Activated CD4-positive, alpha-beta T cell treated with anti-CD3 and anti-CD28 coated beads for 4 hours (primary cell): ENCODE measurements at places on chromosomes 16 and 17.

DNA sequence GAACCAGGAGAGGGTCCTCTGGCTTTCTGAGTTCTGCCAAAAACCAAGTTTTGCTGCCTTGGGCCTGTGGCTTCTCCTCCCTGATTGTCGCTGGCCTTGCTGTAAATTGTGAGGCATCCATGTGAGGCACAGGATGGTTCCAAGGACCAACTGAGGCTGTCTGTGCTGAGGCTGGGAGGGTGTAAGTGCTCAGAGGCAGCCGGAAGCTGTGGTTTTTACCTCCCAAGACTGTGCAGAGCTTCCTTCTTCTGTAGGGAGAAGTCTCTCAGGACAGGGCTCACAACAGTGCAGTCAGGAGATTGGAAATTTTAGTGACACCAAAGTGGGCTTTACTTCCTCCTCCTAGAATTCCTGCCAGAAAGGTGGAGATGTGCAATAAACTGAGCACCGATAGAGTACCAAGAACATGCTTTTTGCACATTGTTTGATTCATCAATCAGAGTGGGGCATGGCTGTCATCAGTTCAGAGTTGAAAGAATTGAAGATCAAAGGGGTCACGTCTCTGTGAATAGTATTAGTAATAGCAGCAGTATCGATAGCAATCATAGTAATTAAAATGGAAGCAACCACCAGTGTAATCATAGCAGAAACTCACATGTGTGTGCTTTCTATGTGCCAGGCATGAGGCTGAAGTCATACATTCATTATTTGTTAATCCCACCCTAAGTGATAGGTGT lies 467.1 kb downstream of the WWOX start:
- DNase-seq: no peak

DNA sequence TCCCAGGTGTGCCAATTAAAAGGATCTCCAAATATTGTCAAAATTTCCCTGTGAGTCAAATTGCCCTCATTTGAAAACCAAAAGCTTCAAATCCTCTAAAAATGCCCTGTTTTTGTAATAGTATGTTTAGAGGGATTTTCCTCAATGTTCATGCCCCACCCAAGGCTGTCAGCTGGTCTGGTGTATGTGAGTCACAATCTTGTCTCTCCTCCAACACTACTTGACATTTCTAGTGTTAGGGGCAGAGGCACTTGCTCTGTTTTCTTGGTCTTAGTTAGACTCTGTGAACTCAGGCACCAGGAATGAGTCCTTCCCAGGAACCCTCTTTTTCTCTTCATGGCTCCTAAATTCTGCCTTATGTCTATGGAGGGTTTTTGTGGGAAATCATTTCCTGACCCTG lies 634.8 kb downstream of the KCNJ2 start:
- no peak for DNase-seq

DNA sequence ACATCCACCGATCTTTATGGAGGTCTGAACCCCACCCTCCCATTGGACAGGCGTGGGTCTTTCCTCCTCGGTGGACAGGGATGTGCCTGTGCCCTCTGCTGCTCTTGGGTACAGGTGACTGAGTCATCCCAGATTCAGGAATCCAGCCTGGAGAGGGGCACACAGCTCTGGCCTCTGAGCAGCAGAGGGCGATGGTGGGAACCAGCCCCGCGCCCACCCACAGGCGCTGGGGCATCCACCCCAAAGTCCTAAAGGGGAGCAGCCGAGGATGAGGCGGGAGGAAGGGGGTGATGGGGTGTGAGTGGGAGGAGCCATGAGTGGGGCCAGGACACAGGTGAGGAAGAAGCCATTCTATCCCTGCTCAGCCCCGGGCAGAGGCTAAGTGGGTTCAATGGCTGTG lies 35.0 kb downstream of the ENGASE start:
- DNase-seq: no peak

- DNase-seq: no peak
Observed at GRCh38 chr17:37792787-37793186, 47.9 kb upstream of the HNF1B start.

DNA sequence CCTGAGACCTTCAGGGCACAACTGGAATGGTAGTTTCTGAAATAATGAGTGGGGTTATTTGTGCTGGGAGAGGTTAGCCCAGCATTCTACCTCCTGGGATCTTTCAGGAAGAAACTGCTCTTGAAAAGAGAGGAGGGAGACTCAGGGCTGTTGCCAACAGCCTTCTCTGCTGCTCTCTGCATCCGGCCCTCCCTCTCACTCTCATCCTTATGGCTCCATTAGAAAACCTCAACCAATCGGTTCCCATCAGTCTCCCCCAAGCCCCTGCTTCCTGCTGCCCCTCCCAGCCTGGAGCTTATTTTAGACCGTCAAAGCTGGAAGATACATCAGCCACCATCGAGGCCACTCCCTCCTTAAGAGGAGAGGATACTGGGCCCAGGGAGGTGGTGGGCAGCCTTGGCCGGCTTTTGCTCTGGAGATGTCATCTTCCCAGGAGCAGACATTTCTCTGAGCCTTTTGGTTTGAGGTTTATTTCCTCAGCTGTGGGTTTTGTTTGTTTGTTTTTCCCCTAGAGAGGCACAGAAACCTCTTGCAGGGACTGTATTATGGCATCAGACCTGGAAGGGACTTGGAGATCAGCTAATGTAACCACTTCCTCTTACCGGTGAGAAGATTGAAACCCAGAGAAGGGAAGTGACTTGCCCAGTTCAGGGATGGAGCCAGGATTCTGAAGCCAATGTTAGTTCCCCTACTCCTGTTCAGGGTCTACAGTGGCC lies 2.7 kb downstream of the MPRIP start:
- DNase-seq: no peak

GRCh38 chr16:65223335-65223734 lies 101.5 kb upstream of the CDH11 start:
- DNase-seq: no peak

GRCh38 chr16:67397812-67398545 lies 4.7 kb upstream of the TPPP3 start:
- no peak for DNase-seq

DNA sequence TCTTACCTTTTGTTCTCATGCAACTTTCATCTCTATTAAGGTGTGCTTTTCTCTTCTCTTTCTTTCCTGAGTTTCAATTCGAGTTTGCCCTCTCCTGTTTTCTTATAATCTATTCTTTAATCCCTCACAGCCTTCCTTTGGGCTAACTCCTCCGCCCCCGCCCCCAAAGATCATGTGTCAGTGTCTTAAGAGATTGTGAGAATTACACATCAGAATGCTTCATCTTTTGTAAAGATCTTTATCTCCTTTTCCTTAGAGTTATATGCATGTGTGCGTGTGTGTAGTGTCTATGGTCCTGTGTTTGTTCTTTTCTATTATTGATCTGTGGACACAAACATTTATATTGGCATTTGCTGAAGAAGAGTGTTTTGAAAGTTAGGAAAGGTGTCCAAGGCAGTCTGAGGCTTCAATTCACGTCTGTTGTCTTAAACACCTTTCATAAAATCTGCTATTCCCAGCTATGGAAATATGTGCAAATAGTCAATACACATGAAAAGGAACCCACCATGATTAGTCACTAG lies 6.1 kb upstream of the ALDH3A2 start:
- no peak for DNase-seq

- no peak for DNase-seq
Observed at GRCh38 chr16:1654505-1655268, 23.4 kb upstream of the JPT2 start.

- no peak for DNase-seq
Observed at GRCh38 chr17:29642171-29642611, 19.5 kb upstream of the CORO6 start.

DNA sequence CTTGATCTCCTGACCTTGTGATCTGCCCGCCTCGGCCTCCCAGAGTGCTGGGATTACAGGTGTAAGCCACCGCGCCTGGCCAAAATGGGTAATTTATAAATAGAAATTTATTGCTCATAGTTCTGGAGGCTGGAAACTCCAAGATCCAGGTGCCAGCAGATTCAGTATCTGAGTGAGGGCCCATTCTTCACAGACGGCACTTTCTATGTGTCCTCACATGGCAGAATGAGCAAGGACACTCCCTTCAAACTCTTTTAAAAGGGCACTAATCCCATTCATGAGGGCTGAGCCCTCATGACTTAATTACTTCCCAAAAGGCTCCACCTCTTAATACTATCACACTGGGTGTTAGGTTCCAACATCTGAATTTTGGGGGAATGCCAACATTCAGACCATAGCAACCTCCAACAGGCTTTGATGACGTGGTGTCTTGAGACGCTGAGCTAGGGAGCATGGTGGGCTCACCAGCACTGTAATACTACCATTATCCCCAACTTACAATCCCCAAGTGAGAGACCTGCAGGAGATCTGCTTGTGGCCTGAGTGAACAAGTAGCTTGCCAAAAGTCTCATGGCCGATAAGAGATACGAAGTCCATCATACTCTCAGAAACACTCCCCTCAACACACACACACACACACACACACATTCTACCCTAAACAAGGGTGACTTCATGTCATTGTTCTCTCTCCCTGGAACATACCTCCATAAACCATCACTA lies 8.5 kb downstream of the CMTM4 start:
- no peak for DNase-seq

- no peak for DNase-seq
Observed at GRCh38 chr16:78147911-78148401, 48.5 kb downstream of the WWOX start.

DNA sequence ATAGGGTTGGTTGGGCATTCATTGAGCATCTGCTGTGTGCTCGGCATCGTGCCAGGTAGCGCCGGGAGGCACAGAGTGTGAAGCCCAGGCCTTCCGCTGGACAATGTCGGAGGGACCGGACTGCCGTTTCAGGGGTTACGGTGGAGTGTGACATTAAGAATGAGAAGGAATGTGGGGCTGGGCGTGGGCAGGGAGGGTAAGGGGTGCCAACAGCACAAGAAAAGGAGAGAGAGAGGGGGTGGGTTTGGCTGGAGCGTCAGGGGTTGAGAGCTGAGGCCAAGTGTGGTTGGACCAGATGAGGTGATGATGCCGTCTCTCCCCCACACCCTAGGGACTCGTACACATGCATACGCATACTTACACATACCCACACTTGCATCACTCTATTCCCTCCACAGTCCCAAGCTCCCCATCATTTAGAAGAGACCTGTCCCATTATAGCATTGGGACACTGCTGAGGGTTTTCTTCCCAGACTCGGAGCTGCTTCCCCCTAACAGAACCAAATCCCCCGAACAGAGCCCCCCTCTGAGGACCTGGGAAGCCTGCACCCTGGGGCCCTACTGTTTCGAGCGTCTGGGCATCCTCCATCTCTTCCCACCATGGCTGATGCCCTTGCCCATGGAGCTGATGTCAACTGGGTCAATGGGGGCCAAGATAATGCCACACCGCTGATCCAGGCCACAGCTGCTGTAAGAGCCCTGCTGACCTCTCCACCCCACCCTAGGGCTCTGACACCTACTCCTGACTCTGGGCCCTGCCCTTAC lies 3.3 kb upstream of the KCTD11 start:
- no peak for DNase-seq

- DNase-seq: no peak
Observed at GRCh38 chr17:66981983-66982508, 17.5 kb downstream of the CACNG4 start.

GRCh38 chr17:77375917-77376651 lies 235.3 kb downstream of the SEC14L1 start:
- DNase-seq: peak; percentile 55

- DNase-seq: peak; percentile 70
Observed at GRCh38 chr17:42288803-42289610, 709 bp downstream of the STAT5A start.

GRCh38 chr17:76485569-76485968 lies 15.7 kb downstream of the RHBDF2 start:
- no peak for DNase-seq

GRCh38 chr16:26816266-26816665 lies 250.5 kb upstream of the C16orf82 start:
- no peak for DNase-seq

- no peak for DNase-seq
Observed at GRCh38 chr16:67858500-67858899, 11.0 kb upstream of the CENPT start.

GRCh38 chr16:30090610-30091331 lies 953 bp downstream of the TBX6 start:
- DNase-seq: no peak

DNA sequence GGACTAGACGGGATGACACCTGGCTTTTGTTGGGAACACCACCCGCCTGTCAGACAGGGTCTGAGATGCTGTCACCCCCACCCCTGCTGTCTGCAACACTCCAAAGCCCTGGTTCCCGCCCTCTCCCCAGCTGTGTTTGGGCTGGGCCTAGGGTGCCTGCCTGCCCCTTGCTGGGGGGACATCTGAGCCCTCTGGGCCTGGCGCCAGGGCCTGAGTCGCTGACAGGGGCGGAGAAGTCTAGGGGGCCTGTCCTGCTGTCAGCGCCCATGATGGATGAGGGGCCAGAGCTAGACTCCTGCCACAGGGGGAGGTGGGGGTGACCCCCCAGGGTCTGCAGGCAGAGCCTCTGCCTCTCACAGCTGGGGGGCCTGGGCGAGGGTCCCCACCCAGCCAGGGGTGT lies 7.6 kb upstream of the PKMYT1 start:
- no peak for DNase-seq
